ENCODE measurements at places on chromosomes 1 and 21.

DNA sequence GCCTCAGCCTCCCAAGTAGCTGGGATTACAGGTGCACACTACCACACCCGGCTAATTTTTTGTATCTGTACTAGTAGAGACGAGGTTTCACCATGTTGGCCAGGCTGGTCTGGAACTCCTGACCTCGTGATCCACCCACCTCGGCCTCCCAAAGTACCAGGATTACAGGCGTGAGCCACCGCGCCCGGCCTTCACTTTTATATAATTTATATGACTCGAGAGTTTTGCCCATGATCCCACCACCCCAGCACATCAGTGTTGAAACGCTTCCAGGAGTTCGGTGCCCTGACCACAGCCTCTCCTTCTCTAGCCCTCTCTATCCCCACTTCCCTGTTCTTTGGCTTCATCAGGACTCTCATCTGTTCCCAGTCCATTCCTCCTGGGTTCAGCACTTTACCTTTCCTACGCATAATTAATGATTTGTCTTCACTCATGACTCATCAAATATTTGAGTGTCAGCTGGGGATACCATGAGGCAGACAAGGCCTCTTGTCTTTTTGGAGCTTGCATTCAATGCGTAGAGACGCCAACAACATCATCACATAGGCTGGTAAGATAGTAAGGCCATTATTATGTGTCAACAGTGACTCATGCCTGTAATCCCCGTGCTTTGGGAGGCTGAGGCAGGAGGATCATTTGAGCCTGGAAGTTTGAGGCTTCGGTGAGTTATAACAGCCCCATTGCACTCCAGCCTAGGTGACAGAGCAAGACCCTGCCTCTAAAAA lies 1.4 kb downstream of the PMF1 start:
- DNase-seq, result no peak

- DNase-seq, result no peak
These were observed 80.3 kb downstream of the SLC35A3 start for GRCh38 chr1:100050139-100050538.

- no peak for DNase-seq
These were observed 5.4 kb upstream of the TINAGL1 start for GRCh38 chr1:31570906-31571305.

DNA sequence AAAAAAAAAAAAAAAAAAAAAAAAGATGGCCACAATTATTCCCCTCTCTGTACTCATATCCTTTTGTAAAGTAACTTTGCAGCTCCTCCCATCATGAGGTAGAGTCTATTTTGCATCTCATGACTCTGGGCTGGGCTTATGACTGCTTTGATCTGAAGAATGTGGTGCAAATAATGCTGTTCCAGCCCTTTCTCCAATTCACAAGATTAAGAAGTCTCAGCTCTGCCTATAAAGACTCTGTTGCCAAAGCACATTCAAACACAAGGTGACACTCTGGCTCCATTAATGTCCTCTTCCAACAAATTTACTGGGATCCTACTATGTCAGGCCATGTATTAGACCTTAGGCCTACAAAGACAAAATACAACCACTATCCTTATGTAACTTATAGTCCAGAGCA lies 64.8 kb upstream of the PTCH2 start:
- no peak for DNase-seq

- no peak for DNase-seq
These were observed 254.8 kb downstream of the ZNF648 start for GRCh38 chr1:181806746-181807145.

Data from activated CD4-positive, alpha-beta T cell treated with anti-CD3 and anti-CD28 coated beads for 24 hours (primary cell).